ENCODE measurements at places on chromosomes 16 and 17. TPM values are rescaled to one million over a fixed set of nuclear protein-coding genes. Genes with fewer than 3 reads are reported as not detected.

KRTAP4-6 gene
- not detected for total RNA-seq

KRTAP4-9 gene
- total RNA-seq = not detected

KRT25 gene
- total RNA-seq = not detected

RAB11FIP4 gene
- 0.09 TPM for total RNA-seq

KIF2B gene
- not detected for total RNA-seq

C17orf107 gene
- total RNA-seq = 1.6 TPM

SPNS1 gene
- 29.6 TPM for total RNA-seq

PRDM7 gene
- total RNA-seq = not detected

CLDN9 gene
- not detected for total RNA-seq

PHLPP2 gene
- 7.1 TPM for total RNA-seq

CLEC3A gene
- not detected for total RNA-seq
